CD4-positive, alpha-beta T cell treated with Interleukin-15 for 1 hour (primary cell): ENCODE measurements at places on chromosomes 7 and 10.
A peak's percentile ranks its signal among the peaks of the same experiment; 100 is the strongest.

- no peak for DNase-seq
Observed at GRCh38 chr10:69334302-69335062, 56.2 kb downstream of the HK1 start.

DNA sequence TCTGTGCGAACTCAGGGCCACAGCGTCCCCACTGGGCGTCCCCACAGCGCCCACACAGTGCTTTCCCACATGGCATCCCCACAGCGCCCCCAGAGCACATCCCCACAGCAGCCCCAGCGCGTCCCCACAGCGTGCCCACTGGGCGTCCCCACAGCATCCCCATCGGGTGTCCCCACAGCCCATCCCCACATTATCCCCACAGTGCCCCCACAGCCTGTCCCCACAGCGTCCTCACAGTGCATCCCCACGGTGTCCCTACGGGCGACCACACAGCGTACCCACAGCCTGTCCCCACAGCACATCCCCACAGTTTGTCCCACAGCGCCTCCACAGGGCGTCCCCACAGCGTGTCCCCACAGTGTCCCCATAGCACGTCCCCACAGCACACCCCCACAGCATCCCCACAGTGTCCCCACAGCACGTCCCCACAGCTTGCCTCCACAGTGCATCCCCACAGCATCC, 131.6 kb downstream of the ACTR3B start:
- no peak for DNase-seq

DNA sequence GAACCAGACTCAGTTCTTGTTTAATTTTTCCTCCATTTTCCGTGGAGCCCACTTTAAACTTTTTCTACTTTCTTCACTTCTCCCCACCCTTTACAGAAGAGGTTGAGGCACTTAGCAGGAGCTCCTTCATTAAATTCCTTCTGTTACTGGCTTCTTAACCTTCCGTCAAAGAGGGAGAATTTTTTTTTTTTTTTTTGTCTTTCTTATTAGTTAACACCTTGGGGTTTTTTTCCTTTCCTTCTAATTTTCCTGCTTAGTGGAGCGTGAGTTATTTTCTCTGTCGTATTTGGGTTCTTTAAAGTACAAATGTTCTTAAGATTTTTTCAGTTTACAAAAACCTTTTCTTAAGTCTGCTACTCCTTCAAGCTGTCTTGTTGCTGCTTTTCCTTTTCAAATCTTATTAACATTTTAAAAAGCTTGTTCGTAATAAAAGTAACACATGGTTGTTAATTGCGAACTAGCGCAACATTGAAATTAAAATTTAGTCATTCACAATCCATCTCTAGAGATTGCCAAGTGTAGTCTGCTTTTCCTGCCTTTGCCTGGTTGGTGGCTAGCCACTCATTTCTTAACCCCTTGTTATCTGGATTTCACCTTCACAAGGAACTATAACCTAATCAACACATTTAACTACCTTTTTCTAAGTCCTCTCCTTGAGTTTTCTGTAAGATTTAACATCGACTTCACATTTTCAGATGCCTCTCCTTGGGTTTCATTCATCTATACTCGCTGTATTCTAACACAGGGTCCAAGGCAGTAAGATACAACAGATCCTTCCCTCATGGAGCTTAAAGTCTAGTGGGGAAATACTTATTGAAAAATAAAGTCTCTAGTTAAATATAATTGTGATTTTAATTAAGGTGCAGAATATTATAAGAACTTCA, 2.0 kb downstream of the BMPR1A start:
- DNase-seq, result no peak

DNA sequence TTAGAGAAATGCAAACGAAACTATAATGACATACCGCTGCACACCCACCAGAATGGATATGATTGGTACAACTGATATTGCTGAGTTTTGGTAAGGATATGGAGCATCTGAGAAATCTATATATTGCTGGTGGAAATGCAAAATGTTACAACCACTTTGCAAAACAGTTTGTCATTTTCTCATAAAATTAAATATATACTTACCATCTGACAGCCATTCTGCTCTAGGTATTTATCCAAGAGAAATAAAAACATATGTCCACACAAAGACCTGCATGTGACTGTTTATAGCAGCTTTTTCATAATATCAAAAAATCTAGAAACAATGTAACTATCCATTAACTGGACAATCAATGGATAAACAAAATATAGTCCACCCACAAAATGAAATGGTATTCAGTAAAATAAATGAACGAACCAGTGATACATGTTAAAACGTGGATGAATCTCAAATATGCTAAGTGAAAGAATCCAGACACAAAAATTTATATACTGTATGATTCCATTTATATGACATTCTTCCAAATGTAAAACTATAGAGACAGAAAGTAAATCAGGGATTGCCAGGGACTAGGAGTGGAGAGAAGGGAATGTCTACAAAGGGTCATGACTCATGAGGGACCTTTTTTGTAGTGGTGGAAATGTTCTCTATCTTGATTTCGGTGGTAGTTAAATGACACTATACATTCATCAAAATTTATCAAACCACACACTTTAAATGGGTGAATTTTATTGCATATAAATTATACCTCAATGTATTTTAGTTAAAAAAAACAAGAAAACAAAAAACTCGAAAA, 312.0 kb upstream of the GLI3 start:
- DNase-seq, result no peak

DNA sequence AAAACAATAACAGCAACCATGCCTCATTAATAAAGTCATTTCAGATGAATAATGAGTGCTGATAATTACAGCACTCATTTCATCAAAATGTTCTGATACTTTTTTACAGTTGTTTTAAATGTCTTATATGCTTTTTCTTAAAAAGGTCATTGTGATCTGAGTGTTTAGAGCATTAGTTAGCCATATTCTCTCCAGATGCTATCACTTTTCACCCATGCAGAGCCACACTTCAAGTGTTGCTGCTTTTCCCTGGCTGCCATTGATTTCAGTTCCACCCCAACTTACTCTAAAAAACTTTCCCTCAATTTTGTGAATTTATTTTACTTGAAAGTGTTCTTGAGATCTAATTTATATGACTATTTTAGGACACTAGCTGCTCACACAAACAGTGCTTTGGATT, 41.8 kb downstream of the NUP205 start:
- no peak for DNase-seq

GRCh38 chr10:132886211-132887099, 55.9 kb downstream of the CFAP46 start:
- DNase-seq, result no peak

DNA sequence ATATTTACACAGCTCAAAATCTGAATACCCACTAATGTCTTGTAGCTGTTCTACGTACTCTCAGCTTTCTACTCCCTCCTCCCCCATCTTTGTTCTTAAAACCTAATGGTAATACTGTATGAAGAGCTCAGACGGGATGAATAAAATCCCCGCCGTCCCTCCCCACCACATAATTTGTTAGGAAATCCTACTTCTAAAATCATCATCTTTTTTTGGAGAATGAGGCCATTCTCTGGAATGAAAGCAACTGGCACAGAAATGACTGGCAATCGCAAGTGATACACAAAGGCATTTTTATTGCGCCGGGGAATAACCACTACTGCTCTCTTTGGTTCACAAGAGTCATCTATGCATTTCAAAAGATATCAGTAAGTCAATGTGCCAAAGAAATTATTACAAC, 27.3 kb downstream of the SLC35B4 start:
- DNase-seq, result no peak

DNA sequence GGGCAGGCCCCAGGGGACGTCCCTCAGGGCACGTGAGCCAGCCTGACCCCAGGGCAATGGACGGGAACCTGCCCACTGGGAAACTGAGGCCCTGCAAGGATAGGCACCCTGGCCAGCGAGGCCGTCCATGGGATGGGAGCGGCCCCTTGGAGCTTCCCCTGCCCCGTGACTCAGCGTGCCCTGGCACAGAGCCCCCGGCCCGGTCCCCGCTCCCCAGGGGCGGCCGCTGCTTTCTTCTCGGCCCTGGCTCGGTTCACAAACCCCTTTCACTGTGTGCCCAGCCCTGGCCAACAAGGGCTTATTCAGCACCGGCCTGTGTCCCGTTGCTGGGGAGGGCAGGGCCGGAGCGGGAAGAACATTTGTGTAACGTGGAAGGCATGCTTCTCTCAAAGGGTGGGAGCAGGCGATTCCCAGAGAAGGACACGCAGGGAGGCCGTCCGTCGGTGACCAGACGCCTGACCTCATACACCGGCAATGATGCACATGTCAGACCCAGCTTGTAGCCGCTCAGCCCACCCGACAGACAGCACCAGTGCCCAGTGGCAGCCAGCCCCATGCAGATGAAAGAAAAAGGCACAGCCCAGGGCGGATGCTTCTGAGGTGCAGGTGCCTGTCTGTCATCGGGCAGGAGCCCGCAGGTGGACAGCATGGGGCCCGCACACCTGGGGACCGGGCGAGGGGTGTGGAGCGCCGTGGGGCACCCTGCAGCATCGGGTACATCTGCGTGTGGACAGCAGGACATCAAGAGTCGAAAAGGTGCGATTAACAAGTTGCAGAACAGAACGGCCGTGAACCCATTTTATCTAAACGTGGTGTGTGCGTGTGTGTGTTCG, 94.5 kb downstream of the PDGFA start:
- DNase-seq, result no peak

- no peak for DNase-seq
Observed at GRCh38 chr7:104652434-104652833, 324.0 kb downstream of the LHFPL3 start.

GRCh38 chr7:8131694-8132605, 130.0 kb downstream of the ICA1 start:
- DNase-seq, result peak; percentile 69

- DNase-seq, result no peak
Observed at GRCh38 chr10:58268454-58268945, 462 bp upstream of the CISD1 start.

GRCh38 chr7:157267956-157268355, 68.8 kb upstream of the DNAJB6 start:
- no peak for DNase-seq

DNA sequence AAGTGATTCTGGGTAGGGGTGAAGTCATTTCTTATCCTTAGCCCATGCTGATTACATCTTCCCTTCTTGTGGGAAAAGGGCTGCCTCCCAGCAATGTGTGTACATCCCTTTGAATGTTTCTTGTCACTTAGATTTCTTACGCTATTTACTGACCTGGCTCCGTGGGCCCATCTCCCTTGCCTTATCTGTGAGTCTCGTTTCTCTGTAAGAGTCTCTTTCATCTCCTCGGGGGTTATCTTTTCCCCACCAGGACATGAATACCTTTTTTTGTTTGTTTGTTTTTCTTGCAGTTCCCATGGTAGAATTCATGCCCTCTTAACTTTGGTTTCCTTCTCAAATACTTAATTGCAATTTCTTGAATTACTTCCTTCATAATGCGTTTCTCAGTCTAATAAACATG, 107.7 kb downstream of the BAMBI start:
- DNase-seq, result no peak

DNA sequence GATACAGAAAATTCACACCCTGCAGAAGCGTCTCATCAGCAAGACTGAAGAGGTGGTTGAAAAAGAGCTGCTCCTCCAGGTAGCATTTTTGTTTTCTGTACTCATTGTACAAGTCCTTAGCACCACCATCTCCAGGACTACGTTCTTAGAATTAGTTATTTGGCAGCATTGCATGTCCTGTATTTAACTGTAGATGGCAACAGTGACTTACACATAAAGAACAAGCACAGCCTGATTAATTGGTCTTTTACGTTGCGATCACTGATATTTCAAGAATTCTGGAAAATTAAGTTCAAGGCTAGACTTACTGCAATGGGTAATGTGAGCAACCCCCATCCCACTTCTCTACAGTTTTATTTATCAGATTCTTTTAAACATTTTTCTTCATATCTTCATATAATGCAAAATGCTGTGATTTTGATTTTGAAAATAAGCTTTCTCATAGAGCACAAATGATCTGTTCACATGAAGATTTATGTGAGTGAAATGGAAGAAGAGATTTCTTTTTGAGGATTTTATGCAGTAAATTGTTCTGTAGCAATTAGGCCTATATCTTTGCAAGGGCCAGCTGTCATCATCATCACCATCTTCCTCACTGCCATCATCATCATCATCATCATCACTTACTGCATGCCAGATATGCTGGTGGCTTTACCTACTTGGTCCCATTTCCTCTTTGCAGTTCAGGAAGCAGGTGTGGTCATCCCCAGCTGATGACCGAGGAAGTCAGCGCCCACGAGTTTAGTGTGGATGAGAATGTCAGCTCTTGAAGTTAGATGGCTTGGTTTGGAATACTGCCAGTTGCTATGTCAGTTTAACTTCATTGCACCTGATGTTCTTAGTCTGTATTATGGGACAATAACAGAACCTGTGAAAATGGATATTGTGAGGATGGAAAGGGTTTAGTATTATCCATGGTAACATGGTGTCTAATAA, 53.4 kb downstream of the CFAP58 start:
- DNase-seq, result no peak

- DNase-seq, result no peak
Observed at GRCh38 chr7:70935311-70935710, 196.6 kb upstream of the GALNT17 start.

GRCh38 chr7:36795451-36796021, 71.2 kb upstream of the AOAH start:
- DNase-seq, result no peak

- DNase-seq, result no peak
Observed at GRCh38 chr7:17524746-17525145, 226.3 kb downstream of the AHR start.

DNA sequence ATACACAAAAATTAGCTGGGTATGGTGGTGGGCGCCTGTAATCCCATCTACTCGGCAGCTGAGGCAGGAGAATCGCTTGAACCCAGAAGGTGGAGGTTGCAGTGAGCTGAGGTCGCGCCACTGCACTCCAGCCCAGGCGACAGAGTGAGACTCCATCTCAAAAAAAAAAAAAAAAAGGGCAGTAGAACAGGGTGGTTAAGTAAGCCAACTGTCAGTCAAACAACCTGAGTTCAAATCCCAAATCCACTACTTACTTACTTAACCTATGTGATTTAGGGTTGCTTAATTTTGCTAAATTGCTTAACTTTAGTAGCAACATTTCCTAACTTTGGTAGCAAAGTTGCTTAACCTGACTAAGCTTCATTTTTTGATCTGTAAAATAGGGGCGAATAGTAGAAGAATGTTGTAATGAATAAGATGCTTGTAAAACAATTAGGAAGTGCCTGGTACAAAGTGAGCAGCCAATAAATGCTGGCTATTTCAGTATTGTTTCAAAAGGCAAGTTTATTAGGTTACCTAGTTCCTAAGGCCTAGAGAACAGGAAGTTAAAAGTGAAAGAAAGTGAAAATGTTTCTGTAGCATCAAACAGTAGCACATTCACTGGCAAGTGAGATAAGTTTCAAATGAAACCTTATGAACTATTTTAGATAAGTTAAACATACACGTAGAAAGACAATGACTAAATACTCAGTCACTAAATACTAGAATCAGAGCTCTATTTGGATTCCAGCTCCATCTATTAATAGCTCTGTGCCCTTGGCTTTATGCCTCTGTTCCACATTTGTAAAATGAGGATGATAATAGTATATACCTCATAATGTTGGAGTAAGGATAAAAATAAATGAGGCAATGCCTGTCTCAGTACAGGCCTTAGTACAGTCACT, 64.3 kb downstream of the HOXA1 start:
- no peak for DNase-seq

GRCh38 chr10:109624939-109625338, 298.4 kb downstream of the XPNPEP1 start:
- DNase-seq, result no peak
